ENCODE measurements at places on chromosomes 13 and 19.
A peak's percentile ranks its signal among the peaks of the same experiment; 100 is the strongest.

DNA sequence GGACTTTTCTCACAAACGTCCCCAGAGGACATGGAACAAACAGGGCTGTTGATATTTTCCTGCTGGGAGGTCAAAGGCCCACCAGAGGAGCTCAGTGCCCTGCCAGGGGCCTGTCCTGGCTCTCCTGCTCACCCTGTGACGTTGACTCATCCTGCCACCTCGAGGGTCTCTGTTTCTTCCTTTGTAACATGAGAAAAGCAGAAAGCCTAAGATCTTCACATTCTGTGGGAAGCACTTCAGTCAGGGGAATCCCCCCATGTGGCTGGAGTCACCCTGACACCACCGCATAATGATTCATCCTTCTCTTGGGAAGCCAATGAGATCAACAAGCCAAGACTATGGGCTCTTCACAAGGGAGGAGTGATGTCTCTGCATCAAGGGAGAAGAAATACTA lies 147.9 kb downstream of the KATNAL1 start:
- DNase-seq = peak; percentile 85

- no peak for DNase-seq
Measured at GRCh38 chr13:41332829-41333228, 21.8 kb downstream of the NAA16 start.

- no peak for DNase-seq
Measured at GRCh38 chr13:20482275-20482761, 43.3 kb downstream of the CRYL1 start.

GRCh38 chr19:17296976-17297375 lies 6.2 kb downstream of the ABHD8 start:
- no peak for DNase-seq

DNA sequence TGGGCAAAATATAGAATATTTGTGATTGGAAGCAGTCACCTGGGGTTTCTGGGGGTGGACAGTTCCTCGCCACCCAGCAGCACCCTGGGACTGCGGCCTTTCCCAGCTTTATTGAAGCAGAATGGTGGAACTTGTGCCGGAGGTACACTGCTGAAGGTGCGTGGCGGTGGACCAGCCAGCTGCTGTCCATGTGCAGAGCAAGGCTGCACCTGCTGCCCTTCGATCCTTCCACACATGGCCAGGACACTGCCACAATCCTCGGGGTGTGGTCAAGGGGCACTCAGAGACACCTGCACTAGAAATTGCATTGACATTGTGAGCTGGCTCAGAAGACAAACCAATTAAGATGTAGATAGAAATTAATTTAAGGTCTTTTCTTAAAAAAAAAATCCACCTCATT lies 11.4 kb upstream of the GPI start:
- DNase-seq = no peak

- DNase-seq = no peak
Measured at GRCh38 chr19:8304841-8305621, 3.1 kb downstream of the CD320 start.

- peak; percentile 28 for DNase-seq
Measured at GRCh38 chr13:27201661-27202060, 30.1 kb upstream of the USP12 start.

DNA sequence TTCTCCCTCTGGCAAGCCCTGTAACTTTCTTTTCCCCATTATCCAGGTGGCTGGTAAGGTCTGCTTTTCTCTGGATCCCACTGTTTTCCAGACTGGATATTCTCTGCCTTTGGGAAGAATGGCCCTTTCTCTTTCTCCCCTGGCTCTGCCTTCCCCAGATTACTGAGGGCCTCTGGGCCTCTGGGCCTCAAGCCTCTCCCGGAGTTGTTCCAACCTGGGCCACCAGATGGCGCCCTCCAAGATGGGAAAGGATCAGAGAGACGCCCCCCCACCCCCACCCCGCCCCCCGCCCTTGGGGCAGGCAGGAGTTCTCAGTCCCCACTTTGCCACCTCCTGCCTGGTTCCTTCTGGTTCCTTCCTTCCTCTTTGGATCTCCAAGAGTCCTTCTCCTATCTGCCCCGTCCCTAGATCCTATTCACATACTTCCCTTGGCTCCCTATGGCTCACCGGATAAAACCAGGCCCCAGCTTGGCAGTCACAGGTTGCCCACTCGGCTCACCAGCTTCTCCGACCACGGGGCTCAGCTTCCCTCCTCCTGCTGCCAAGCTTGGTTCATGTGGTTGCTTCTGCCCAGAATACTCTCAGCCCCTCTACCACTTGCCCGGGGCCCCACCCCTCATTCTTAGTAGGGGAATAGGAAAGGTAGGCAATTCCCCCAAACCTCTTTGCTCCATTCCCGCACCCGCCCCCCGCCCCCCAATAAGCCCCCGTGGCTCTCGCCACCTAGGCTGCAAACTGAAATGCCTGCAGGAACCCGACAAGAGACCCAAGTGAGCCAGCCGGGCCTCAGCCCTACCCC lies 13.1 kb downstream of the EPS8L1 start:
- peak; percentile 62 for DNase-seq

DNA sequence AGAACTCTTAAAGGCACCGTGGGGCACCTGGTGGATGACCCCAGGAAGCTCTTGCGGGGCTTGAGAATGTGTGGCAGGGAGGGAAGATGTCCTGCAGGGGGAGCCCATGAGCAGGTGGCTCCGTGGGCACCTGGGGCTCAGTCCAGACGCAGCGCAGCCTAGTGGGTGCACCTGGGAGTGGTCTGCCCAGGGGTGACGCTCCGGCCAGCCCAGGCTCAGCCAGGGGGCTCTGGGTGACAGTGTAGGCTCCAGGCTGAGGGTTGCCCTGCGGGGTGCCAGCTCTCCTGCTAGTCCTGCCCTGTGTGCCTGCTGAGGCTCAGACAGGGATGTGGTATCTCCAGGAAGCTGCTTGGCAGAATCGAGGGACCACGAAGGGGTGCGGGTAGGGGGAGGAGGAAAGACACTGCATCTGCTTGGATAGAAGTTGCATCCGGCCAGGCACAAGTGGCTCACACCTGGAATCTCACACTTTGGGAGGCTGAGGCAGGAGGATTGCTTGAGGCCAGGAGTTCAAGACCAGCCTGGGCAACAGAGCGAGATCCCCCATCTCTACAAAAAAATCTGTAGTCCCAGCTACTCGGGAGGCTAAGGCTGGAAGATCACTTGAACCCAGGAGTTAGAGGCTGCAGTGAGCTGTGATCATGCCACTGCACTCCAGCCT lies 15.0 kb upstream of the PGLS start:
- peak; percentile 63 for DNase-seq

DNA sequence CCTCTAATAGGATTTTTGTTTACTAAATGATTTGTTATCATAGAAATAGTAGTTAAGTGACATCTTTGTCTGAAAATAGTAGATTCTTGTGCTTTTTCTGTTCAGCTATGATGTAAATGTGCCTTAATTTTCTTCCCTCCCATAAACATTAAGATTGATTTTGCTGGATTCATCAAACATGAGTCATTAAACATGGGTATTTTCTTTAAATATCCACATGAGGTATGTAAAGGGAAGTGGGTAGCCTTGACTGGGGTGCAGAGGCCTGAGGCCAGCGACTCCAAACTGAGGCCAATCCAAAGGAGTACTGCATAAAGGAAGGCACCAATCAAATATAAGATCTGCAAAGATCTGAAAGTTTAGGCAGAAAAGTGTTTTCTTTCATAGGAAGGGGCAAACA lies 3.7 kb downstream of the ZNF136 start:
- DNase-seq = no peak

DNA sequence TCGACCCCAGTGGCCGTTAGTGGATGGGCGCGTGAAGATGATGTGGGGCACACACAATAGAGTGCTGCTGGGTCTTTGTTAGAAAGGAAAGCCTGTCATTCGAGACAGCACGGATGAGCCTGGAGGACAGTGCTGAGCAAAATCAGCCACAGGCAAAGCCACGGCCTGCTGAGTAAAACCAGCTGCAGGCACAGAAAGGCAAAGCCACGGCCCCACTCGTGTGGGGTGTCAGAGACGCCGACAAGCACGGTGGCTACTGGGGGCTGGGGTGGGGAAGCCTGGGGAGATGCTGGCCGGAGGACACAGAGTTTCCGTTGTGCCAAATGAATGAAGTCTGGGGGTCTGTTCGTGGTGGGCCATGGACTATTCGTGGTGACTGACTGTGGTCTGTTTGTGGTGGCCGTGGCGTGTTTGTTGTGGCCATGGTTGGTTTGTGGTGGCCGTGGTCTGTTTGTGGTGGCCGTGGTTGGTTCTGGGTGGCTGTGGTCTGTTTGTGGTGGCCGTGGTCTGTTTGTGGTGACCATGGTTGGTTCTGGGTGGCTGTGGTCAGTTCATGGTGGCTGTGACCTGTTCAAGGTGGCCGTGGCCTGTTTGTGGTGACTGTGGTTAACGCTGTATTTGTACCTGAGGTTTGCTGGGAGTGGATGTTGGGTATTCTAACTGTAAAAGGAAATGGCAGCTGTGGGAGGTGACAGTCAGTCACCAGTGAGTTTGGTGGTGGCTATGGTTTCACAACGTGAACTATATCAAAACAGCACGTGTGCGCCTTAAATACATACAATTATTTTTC lies 36.3 kb downstream of the MCF2L start:
- DNase-seq = no peak

- peak; percentile 28 for DNase-seq
Measured at GRCh38 chr13:23752111-23753001, 136.8 kb downstream of the MIPEP start.

GRCh38 chr13:108496362-108497210 lies 132.8 kb upstream of the MYO16 start:
- no peak for DNase-seq

DNA sequence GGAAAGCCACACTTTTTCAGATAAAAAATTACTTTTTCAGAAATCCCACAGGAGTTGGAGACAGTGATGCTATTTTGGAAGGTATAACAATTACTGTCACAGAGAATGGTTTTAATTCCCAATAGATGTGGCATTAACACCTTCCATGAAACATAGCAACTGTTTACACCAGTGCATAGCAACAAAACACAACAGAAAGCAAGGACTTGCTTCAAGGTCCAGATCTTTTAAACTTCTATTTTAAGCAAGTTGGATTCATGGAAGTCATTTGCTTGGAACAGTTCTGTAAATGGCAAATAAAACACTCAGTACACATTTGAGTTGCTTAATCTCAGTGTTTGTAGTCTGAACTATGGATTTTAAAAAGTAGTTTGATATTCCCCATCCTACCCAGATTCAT lies 385.9 kb upstream of the SPRY2 start:
- no peak for DNase-seq

DNA sequence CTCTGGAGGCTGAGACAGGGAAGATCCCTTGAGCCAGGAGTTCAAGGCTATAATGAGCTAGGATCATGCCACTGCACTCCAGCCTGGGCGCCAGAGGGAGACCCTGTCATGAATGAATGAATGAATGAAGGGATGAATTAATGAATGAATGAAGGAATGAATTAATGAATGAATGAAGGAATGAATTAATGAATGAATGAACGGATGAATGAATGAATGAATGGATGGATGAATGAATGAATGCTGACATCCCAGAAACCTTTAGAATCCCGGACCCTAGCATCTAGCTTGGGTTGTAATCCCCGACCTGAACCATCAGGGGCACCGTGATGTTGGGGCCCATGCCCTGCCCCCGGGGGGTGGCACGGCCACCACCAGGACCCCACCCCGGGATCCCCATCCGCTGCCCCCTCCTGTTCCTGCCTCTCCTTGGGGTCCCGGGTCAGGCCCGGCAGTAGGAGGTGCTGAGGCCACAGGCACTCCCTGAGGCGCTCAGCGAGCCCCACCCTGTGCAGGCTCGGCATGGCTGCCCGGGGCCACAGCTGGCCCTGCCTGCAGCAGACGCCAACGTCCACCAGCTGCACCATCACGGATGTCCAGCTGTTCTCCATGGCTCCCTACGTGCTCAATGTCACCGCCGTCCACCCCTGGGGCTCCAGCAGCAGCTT lies 3.4 kb downstream of the EBI3 start:
- no peak for DNase-seq

DNA sequence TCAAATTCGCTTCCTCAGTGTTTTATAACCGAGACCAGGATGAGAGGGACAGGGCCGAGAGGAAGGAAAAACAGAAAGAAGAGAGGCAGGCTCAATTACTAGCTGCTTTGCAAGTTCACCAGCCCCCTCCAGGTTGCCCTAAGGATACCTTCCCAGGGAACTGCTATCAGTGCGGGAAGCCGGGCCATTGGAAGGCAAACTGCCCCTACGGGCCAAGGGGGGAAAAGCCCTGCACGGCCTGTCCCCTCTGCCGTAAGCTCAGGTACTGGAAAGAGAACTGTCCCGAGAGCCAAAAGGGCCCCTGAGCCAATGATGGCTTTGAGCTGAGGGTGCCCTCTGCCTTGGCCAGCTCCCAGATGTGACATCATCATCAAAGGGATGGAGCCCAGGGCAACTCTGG lies 3.2 kb upstream of the ERVV-1 start:
- DNase-seq = no peak

GRCh38 chr19:51460164-51460992 lies 2.1 kb upstream of the SIGLEC8 start:
- no peak for DNase-seq

DNA sequence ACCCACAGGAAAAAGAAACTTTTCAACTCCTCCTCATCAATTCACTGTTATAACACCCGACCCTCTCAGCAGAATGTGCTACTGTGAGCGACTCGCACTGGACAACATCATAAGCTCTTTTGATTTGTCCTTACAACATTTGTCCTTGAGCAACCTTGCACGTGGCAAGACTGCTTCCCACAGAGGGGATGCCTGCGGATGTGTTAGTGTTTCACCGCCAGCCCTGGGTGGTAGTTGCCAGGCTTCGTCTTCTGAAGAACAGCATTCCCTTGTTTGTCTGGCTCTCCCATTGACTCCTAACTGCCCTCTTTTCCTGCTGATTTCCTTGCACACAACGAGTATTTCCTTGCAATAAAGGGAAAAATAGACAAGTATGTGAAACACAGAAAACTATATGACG lies 111.4 kb upstream of the SLC7A1 start:
- DNase-seq = no peak

GRCh38 chr19:2332341-2333026 lies 4.0 kb downstream of the SPPL2B start:
- no peak for DNase-seq

DNA sequence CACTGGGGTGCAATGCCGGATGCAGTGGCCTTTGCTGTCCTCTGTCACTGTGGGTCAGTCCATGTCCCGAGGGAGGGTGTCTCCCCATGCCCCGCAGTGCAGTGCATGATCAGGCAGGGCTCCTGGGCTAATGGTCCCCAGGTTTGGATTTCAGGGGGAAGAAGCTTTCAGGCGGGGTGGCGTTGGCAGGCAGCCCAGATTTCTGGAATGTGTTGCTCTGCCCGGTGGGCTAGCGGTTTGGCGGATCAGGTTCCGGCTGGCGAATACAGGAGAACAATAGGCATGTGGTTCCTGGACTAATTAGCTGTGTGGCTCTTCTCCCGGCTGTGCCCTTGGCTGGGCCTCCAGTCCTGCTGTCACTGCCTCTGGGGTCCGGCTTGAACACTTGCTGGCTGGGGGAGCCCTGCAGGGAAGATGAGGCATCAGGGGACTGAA lies 141.3 kb downstream of the FGF9 start:
- no peak for DNase-seq

GRCh38 chr19:53161123-53161522 lies 2.3 kb upstream of the ZNF347 start:
- no peak for DNase-seq

- no peak for DNase-seq
Measured at GRCh38 chr13:89603187-89603586, 1744.3 kb upstream of the MIR17HG start.

- DNase-seq = no peak
Measured at GRCh38 chr19:37221136-37221535, 3.1 kb downstream of the ZNF383 start.

- no peak for DNase-seq
Measured at GRCh38 chr19:47358936-47359335, 9.8 kb downstream of the DHX34 start.

- DNase-seq = peak; percentile 32
Measured at GRCh38 chr13:43874504-43875092, 4.9 kb downstream of the CCDC122 start.

GRCh38 chr13:67619995-67620380 lies 389.9 kb upstream of the PCDH9 start:
- DNase-seq = peak; percentile 26

All from fibroblast of skin of abdomen (primary cell).